NCI-H510A (cell line): ENCODE measurements at places on chromosomes 12 and 14.

GRCh38 chr14:71996610-71997009 is 64.4 kb downstream of the RGS6 start:
- no peak for DNase-seq

- DNase-seq: no peak
Measured at GRCh38 chr12:65646127-65646643, 178.1 kb upstream of the HMGA2 start.

DNA sequence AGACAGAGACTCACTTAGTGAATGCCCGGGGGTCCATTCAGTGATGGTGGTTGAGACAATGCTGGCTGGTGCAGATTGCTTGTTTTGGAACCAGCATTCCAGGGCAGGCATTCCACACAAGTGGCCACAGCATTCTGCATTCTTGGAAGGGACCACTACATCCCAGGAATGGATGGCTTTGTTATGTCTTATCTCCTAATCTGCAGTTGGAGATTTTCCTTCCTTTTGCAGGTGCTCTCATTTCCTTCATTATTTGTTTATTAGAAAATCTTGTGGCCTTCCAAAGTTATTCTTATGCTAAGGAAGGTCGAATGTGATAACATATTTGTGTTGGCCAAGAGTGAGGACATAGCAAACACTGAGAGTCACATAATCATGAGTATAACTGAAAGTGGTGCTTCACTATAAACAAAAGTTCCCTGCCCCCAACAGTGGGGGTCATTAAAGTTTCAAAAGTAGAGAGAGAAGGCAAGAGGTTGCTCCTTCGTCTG is 66.0 kb downstream of the BMP4 start:
- no peak for DNase-seq

DNA sequence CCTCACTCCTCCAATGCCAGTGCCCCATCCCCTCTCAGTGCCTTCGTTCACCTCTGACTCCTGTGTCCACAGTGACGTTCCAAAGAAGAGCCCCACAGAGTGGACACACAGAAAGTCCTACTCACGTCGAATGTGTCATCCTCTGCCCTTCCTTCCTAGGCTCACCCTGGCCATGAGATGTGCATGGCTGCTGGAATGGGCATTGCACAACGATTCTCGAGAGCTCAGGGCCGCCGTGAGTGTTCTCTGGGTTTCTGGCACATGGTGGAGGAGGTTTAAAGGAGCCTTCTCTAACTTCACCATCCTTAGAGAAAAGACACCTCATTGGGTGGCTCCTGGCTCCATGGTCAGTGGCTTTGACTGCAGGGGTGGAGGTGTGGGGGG is 12.8 kb upstream of the CEP170B start:
- DNase-seq: no peak
